ENCODE measurements at places on chromosomes 7 and 10.
A peak's percentile ranks its signal among the peaks of the same experiment; 100 is the strongest.

- DNase-seq = no peak
These were observed 147.0 kb upstream of the SLC13A1 start for GRCh38 chr7:123346766-123347165.

DNA sequence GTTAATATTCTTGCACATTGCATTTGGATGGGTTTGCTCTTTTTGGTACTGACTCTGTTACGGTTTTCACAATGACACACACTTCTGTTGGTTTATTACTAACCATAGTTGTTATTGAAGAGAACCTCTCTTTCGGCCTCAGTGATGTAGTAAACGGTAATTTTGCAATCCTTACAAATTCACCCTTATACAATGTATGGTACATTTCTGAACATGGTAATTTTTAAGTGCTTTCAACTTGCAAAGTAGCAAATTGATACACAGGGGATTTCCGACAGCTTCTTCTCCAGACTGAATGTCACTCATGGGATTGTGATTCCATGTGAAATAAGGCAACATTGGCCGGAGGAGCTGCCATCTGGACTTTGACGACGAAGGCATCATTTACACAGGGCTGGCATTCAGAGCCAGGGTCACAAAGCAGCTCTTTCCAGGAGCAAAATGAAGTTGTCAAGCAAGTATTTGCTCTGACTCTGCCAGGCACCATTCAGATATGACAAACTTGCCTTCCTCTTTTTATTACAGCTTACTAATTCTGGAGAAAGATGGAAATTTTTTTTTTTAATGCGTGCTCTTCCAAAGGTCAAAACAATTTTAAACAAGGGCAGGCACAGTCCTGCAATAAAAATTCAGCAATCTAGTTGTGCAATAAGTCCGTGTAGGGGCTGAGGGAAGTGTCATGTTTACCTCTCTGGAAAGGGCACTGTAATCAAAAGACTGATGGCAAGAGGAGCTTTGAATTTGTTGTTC is 711.5 kb upstream of the C7orf33 start:
- DNase-seq = no peak

GRCh38 chr7:107494884-107495283 is 25.0 kb downstream of the GPR22 start:
- no peak for DNase-seq

- DNase-seq = no peak
These were observed 208.3 kb downstream of the JAZF1 start for GRCh38 chr7:27972276-27972675.

- DNase-seq = peak; percentile 45
These were observed 125.6 kb upstream of the STEAP4 start for GRCh38 chr7:88432301-88432700.

GRCh38 chr10:120683454-120683853 is 167.7 kb upstream of the WDR11 start:
- DNase-seq = no peak

DNA sequence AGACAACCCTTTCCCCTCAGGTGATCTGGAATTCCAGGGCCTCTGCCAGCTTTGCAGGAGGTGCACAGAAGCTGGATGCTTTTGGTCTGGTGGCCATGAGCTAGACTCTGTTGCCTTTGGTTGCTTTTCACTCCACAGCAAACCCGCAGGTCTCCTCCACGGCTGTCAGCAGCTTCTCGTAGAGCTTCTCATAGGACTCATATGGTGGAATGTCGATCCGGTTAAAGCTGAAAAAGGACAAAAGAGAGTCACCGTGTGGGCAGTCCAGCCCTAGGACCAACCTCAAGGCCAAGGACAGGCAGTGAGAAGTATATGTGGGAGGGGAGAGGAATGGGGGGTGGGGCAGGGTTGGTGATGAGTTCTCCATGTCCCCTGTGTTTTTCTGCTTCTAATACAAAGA is 113.5 kb downstream of the SMURF1 start:
- no peak for DNase-seq

DNA sequence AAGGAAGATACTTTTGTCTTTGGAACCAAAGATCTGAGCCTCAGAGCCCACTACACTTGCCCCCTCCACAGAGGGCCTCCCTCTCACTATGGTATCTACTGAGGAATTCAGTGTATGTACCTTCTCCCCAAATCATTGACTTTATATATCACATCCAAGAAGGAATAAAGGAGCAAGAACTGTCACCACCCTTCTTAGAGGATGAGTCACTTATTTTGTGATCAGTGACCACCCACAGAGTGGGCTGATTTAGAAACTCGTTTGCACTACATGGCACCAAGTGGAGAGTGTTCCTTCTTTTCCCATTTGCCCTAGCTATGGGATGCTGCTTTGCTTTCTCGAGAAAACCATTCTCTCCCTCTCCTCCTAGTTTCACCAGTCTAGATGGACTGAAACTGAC is 5.7 kb downstream of the TMEM243 start:
- no peak for DNase-seq

DNA sequence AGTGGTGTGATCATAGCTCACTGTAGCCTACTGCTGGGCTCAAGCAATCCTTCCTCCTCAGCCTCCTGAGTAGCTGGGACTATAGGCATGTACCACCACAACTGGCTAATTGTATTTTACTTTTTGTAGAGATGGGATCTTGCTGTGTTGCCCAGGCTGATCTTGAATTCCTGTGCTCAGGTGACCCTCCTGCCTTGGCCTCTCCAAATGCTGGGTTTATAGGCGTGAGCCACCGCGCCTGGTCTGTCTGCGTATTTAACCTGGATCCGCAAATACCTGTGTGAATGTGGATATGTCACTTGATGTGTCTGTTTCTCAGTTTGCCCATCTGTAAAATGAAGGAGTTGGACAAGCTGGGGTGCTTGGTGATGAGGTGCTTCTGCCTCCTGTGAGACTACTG is 123.9 kb downstream of the BAMBI start:
- DNase-seq = no peak

DNA sequence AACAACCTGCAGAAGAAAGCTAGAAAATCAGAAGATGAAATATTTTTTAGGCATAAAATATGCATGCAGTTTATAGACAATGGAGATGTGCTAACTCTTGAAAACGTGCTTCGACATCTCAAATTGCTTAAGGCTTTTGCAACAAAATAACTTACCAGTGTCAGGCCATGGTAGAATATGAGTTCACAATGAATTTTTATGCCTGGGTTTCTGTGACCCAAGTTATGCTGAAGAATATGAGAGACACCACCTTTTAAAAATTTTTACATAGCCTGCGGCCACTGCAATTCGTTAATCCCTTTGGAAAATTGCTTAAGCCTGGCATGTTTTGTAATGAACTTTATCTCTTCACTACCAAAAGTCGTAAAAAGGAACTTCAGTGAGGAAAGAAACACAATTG is 170.1 kb upstream of the AKR1E2 start:
- DNase-seq = no peak

Data from NCI-H1092 (cell line).